Stimulated activated CD8-positive, alpha-beta memory T cell treated with anti-CD3 and anti-CD28 coated beads, Interleukin-7, amount 100 ng/mL, for 24 hours (primary cell): ENCODE measurements at places on chromosomes 7 and 10.

DNA sequence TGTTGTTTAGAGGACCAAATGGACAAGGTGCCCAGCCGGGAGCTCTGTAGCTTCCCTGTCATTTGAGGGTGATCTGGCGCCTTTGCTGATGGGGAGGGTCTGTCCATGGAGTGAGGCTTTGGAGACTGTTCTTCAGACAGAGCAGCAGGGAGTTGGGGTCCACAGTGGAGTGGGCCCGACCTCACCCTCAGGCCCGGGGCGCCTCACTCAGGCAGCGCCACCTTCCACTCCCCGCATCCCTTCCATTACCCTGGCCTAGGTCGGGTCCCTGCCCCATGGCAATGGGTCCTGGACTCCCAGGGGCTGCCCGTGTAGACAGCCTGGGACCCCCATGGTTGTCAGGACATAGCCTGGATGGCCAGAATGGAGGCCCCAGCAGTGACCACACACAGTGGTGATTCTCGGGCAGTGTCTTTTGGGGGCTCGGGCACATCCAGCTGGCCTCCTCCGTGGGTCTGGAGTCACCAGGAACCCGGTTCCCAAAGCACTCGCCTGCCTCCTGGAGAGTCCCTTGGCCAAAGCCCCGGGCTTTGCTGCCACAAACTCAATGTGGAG lies 38.5 kb downstream of the TCERG1L start:
- DNase-seq: no peak

DNA sequence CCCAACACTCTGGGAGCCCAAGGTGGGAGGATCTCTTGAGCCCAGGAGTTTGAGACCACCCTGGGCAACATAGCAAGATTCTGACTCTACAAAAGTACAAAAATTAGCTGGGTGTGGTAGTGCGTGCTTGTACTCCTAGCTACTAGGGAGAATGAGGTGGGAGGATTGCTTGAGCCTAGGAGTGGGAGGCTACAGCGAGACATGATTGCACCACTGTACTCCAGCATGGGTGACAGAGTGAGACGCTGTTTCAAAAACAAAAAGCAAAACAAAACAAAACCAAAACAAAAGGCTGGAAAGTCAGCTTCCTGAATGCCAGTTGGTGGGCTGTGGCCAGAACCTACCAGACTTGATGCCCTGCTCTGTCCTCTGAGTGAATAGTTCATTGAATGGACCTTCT lies 242.8 kb downstream of the PHTF2 start:
- no peak for DNase-seq

DNA sequence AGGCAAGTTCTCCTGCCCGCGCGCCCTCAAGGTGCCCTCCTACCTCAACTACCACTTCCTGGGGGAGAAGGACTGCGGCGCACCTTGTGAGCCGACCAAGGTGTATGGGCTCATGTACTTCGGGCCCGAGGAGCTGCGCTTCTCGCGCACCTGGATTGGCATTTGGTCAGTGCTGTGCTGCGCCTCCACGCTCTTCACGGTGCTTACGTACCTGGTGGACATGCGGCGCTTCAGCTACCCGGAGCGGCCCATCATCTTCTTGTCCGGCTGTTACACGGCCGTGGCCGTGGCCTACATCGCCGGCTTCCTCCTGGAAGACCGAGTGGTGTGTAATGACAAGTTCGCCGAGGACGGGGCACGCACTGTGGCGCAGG lies 1.4 kb downstream of the FZD1 start:
- DNase-seq: no peak

DNA sequence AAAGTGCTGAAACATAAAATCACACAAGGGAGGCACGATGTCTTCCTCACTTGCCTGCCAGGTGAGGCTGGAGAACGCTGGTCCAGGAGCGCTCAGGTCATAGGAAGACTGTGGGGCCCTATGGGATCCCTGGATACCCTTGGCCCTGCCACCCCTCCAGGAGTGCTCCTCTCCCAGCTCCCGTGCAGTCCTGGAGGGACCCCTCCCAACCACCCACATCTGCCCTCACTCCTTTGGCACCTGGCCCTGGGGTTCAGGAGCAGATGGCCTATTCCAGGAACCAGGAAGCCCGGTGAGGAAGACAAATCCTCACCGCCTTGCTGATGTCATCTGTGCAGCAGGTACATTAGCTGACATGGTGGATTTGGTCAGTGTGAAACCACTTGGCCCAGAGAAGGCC lies 3.7 kb upstream of the CXCL12 start:
- no peak for DNase-seq

- no peak for DNase-seq
These were observed 48.9 kb downstream of the PARD3 start for GRCh38 chr10:34766266-34766600.

DNA sequence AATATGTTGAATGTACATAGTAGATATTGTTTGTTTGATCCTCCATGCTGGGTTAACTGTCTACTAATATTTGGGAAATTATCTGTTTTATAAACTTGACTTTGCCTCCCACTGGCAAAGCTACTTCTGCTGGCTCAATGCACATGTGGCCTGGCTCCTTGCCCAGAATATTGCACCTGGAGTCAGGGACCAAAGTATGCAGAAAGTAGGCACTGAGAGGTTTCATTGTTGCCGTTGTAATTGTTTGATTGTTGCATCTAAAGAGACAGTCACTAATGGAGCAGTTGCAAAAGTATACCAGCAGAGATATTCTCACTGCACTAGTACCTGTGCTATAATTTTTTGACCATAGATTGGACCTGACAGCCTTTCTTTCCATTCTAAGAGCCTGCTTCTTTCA lies 137.8 kb upstream of the CNTNAP2 start:
- no peak for DNase-seq

- no peak for DNase-seq
These were observed 243.3 kb downstream of the GRID1 start for GRCh38 chr10:86123304-86123703.

GRCh38 chr7:43076189-43076605 lies 36.2 kb upstream of the HECW1 start:
- no peak for DNase-seq

- no peak for DNase-seq
These were observed 166.4 kb upstream of the COBL start for GRCh38 chr7:51482976-51483375.

DNA sequence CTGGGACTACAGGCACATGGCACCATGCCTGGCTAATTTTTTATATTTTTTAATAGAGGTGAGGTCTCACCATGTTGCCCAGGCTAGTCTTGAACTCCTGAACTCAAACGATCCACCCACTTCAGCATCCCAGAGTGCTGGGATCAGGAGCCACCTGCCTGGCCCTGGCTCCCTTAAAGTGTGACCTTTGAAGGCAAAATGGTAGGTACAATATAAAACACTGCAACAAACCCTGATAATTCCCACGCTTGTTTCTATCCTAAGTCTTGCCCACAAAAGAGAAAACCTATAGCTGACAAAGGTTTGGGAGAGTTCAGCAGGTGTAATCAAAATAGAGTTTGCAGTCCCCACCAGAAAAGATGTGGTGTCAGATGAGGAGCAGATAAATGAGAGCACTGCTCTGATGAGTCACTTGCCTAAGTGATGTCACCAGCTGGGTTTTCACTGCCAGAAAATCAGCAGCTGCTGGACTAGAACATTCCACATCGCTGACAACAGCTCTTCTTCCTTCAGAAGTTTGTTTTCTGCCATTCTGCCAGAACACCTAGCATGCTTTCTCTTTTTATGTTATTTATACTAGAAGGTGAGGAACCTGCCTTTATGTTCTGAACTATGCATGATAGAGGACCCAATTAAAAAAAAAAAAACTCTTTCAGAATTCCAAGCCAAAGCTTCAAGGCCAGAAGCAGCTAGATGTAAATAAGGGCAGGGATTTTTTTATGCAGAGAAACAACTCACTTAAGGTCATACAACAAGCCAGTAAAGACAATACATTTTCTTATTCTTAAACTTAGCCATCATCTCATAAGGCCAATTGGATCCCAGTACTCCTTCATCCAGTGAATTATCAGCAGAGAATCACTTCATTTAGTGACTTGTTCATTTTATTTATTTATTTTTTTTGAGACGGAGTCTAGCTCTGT lies 18.0 kb downstream of the PURB start:
- no peak for DNase-seq

GRCh38 chr10:79054203-79055099 lies 14.3 kb upstream of the ZMIZ1 start:
- DNase-seq: no peak

DNA sequence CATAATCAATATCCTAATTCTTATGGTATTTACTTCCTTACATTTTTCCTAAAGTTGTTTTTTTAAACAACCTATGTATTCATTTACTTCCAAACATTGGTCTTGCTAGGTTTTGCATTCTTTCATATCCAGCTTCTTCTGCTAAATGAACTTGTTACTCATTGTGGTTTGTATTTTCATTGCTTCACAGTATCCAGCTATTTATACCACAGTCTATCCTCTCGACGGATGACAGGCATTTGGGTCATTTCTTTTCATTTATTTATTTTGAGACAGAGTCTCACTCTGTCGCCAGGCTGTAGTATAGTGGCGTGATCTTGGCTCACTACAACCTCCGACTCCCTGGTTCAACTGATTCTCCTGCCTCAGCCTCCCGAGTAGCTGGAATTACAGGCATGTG lies 66.8 kb downstream of the CCDC6 start:
- DNase-seq: no peak

DNA sequence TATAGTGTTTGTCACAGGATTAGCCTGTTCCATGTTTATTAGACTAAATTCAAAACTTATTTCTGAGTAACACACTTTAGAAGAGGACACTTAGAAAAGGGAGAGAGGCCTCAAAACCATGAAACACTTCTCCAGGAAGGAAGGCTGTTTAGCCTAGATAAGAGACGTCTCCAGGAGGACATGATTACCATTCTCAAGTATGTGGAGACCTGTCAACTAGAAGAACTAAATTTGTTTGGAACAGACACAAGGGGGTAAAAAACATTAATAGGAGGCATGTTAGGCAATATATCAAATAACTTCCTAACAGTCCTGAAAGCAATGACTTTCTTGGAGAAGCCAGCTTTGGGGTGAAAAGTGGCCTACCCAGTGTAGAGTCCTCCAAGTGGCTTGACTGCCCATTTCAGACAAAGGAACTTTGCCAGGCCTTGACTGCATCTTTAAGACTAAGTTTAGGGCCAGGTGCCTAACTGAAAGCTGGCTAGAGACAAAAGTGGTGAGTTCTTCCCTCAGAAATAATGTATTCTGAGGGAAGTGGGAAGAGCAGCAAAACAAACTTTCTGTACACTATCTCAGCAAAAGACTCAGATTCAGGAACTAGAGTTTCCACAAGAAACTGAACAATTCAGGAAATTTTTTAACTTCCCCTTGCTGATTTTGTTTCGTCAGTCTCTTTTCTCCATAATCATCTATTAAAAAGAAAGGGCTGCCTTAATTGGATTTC lies 11.8 kb downstream of the NCOA4 start:
- DNase-seq: no peak

- no peak for DNase-seq
These were observed 354.5 kb downstream of the TFEC start for GRCh38 chr7:115676080-115676479.

DNA sequence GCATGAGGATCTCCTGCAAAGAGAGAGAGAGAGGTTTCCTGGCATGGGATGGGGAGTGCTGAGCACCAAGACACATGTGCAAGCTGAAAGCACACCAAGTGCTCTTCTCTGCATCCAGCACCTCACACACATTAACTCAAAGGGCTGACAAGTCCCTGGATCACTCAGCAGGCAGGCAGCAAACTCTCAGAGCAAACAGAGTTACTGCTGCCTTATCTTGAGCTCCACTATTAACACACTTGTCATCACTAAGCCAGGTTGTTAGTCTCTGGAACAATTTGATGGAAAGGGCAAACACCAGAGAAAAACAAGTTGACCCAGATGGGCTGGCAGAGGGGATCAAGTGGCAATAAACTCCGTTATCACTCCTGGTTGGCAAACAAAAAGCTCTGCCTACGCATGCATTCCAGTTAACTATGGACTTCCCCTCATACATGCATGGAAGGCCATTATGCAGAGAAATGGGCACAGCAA lies 349.9 kb downstream of the KCNMA1 start:
- no peak for DNase-seq

- DNase-seq: no peak
These were observed 313.9 kb downstream of the NXPH1 start for GRCh38 chr7:8747338-8747737.

DNA sequence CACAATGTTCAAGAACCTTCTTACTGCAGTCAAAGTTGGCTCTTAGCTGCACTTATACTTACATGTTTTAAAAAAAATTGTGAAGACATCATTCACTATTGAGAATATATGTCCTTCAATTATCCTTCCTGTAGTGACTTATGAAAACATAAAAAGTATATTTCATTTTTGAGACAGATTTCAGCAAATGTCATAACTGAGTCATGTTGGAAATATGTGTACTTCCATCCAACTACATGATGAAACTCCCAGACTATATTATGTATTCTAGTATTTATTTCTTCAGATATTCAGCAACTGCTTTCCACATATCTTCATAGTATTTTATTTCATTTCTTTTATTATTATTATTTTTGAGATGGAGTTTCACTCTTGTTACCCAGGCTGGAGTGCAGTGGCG lies 160.2 kb downstream of the ARHGAP12 start:
- no peak for DNase-seq

- DNase-seq: no peak
These were observed 31.3 kb downstream of the LIPJ start for GRCh38 chr10:88617772-88618300.

DNA sequence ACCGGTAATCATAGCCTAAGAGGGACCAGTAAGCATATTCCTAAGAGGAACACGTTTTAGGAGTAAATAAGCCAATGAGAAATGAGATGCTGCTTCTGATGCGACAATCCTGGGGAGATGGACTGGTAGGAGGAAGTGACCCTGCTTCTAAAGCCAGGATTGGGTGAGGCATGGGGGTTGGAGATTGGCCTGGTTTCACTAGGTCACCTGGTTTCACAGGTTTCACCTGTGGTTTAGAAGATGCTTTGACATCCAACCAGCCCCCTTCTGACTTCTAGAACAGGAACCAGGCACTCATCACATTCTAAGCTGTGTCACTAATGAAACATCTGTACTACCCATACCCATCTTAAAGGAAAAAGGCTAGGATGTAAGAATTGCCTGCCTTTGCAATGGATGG lies 53.0 kb upstream of the BAMBI start:
- no peak for DNase-seq

GRCh38 chr7:49088017-49088416 lies 163.7 kb downstream of the CDC14C start:
- no peak for DNase-seq

DNA sequence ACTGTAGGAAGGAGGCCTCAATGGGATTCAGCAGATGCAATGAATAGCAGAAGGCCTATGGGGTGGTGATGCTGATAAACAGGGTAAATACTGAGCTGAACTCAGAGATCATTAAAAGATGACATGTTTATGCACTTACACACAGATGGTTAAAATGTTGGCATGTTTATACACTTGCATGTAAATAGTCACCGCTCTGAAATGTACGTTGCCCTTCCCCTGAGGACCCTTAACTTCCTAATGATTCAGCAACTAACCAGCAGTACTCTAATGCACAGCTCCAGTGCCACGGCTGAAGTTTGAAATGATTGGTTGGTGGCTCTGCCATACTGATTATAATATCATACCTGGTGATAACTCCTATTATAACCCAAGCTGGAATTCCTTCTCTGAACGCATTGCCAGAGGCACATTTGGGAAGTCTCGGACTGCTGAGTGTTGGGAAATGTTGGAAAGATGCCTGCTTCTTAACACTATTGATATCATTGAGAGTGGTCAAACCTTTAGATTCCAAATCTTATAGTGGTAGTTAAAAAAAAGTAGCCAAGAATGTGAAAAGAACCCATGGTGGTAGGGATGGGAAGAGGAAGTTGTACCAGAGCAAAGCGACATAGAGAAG lies 3.7 kb upstream of the CAV1 start:
- DNase-seq: no peak
